CD4-positive, alpha-beta memory T cell (primary cell): ENCODE measurements at places on chromosomes 2 and 18. TPM values are rescaled to one million over a fixed set of nuclear protein-coding genes. Genes with fewer than 3 reads are reported as not detected.

GPC1 gene
- 1.1 TPM for total RNA-seq

LAMA1 gene
- total RNA-seq: not detected

SNTG2 gene
- 1.3 TPM for total RNA-seq

CRYBA2 gene
- not detected for total RNA-seq

CHRNG gene
- total RNA-seq: not detected

C2orf80 gene
- not detected for total RNA-seq

CCL20 gene
- 2.6 TPM for total RNA-seq
